ENCODE measurements at places on chromosomes 7 and 10.
A peak's percentile ranks its signal among the peaks of the same experiment; 100 is the strongest.

DNA sequence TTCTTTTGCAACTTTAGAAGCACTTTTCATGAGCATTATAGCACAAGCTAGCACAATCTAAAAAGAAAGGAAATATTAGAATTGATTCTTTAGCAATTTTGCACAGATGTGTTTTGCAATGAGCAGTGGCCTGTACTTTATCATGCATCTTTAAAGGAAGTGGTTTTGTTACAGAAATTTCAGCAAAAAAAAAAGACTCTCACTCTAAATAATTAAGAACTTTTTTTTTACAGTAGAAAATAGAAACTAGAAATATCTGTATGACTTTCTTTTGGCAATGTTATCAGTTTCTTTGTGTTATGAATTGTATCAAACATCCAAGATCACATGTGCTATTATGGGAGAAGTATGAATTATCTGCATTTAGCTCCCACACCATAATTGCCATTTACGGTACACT, 195.7 kb upstream of the KLF6 start:
- DNase-seq = no peak

DNA sequence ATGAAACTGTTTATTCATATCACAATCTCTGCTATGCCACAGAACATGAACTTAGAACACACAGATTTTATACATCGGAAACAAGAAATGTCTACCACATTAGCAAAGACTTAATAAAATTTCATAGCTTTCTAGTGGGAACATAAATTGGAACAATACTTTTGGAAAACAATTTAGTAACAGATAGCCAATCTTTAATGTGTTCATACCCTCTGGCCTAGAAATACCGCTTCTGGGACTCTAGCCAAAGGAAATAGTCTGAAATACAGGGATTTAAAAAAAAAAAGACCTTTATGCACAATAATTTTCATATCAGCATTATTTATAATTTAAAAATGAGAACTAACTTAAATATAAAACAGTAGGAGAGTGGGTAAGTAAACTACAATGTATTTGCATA, 168.5 kb downstream of the PLXNA4 start:
- no peak for DNase-seq

- DNase-seq = no peak
Measured at GRCh38 chr7:137836113-137836509, 10.7 kb downstream of the DGKI start.

DNA sequence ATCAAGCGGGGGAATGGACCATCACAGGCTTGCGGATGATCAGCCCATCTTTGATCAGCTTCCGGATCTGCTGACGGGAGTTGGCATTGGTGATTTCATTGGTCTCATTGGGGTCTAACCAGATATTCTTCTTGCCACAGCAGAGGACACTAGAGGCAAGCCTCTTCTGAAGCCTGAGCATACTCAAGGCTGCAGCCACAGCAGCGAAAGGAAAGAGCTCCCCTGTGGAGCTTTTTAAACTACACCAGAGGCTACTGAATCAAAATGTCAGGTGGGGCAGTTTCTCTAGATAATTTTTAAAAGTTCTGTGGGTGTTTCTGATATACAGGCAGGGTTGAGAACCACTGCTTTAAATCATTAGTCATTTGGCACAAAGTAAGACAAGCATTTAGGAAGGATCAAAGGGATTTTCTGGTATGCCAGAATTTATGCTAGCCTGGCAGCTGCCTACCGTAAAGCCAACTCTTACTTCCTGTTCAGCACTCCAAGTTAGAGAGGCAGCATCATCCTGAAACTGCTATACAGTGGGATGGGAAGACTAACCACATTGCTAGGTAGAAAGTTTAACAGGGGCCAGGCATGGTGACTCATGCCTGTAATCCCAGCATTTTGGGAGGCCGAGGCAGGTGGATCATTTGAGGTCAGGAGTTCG, 7.0 kb downstream of the NAPEPLD start:
- DNase-seq = no peak

- no peak for DNase-seq
Measured at GRCh38 chr7:111750228-111750627, 187.9 kb upstream of the IMMP2L start.

DNA sequence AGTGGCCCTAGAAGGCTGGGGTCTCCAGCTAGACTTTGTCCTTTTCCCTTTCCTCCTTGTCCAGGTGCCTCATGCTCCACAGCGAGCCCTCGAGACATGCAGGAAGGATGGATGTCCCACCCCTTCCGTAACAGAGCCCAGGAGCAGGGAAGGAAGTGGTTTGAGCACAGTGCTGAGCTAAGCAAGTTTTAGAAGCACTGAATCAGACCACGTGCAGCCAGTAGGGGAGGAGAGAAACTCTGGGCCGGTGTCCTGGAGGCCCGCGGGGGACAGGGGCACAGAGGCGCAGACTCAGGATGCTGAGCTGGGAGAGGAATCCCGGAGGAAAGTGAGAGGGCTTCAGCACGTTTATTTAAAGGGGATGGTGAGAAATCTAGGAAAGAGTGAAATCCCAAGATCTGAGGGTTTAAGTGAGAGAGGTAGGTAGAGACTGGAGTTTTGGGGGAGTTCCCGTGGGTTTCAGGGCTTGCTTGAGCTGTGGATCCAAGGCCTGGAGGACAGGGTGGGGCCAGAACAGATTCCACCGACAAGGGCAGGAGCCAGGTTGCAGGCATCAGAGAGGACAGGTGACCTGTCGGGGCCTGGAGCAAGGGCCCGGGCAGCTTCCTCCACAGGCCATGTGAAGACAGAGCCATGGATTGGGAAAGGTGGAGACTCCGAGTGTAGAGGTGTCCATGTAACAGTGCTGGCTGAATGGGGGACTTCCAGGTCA, 4.4 kb upstream of the IRF5 start:
- peak; percentile 55 for DNase-seq

DNA sequence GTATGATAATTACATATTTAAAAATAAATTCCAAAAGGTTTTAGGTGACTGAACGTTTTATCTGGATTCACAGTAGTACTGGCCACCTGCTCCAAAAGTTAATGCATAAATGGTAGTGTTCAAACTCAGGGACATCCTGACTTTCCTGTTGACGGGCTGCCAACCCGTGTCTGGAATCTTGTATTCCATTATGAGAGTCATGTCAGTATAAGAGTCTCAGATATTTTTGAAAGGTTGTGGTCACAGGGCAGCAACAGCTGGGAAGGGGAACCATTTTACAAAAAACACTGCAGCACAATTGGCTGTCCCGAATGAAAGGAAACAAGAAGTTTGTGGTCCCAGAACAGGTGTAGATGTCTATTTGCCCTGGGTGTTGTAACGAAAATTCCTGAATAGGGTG, 2.8 kb downstream of the TDRD1 start:
- no peak for DNase-seq

GRCh38 chr7:45157653-45158401, at the start of gene RAMP3:
Gene RAMP3, plus strand, starts transcription at chr7:45157791. Its CDS starts 38 bp downstream, at chr7:45157829.
- DNase-seq = no peak

DNA sequence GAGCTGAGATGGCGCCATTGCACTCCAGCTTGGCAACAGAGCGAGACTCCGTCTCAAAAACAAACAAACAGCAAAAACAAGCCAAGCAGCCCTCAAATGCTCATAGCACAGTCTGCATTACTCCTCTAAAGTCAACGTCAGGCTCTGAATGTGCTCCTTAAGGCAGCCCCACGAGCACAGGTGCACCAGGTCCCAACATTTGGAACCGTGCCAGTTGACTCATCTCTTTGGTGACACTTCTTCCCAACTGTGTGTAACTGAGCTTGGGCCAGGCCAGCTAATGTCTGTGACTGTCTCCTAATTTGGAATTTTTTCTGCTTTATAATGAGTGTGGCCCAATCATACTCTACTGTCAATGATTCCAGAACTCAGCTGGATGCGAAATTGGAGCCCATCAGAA, 66.3 kb upstream of the EFCAB10 start:
- DNase-seq = no peak

DNA sequence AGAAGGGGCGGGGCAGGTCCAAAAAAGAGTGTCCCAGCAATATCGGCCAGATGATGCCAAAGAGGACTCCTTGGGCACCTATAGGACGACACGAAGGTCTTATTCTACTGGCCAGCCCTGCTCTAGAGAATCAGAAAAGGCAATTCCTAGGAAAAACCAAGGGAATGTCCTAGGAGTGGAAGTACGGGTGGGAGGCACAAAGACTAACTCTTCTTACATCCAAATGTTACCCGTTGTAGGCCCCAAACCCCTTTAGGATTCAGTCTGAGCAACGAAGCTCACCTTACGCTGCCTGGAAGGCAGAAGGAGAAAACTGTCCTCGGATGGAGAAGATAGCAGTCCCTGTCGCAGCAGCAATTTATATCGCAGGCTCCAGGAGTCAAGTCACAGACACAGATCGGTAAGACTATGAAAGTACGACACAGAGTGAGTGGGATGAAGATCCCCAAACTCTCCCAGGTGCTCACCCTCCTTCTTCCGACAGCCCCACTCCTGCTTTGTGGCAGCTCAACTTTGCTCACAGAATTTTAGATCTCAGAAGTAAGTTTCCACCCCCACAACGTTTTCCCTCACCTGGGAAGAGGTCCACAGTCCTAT, 558 bp downstream of the TCTN3 start:
- no peak for DNase-seq

DNA sequence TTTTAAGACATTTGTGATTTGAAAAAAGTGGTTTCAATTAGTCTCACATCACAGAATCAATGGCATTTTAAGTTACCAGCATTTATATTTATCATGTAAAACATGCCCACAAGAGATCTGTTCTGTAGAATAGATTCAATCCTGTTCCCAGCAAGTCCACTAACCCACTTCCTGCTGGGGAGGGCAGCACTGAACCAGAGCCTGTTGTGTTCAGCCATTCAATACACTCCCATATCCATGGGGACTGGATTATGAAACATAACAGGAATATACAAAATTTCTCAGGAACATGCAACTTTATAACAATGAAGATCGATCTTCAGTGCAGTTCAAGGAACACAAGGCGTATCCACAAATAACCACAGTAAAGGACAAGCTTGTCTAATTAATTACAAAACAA, 24.4 kb upstream of the ANK3 start:
- no peak for DNase-seq

- DNase-seq = no peak
Measured at GRCh38 chr10:4450981-4451908, 374.8 kb upstream of the AKR1E2 start.

Measured in activated T-cell treated with anti-CD3 and anti-CD28 coated beads, Interleukin-2, amount 50 U/mL, for 48 hours (primary cell).